Suppressor macrophage treated with lipopolysaccharide for 1 hour (primary cell): ENCODE measurements at places on chromosomes 12 and 14.
A peak's percentile ranks its signal among the peaks of the same experiment; 100 is the strongest.

DNA sequence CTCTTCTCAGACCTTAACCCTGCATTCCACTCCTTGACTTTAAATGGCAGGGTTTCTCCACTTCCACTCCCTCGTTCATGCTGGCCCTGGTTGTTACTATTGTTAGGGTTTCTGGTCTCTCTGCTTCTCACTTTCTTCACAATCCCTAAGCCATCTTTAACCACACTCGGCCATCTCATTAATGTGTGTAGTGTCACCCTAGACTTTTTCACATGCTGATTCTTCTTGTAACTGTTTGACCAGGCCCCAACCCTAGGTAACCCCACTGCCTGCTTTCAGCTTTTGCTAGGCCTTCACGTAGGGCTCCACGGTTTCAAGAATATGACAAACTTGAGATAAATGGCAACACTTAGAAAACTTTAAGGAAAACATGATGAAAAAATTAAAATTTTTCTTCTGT, 195.1 kb downstream of the IPO8 start:
- no peak for DNase-seq

- DNase-seq: no peak
These were observed 86.0 kb downstream of the SLCO1A2 start for GRCh38 chr12:21248679-21249078.

GRCh38 chr12:112514926-112515642, 96.3 kb downstream of the PTPN11 start:
- peak; percentile 37 for DNase-seq

DNA sequence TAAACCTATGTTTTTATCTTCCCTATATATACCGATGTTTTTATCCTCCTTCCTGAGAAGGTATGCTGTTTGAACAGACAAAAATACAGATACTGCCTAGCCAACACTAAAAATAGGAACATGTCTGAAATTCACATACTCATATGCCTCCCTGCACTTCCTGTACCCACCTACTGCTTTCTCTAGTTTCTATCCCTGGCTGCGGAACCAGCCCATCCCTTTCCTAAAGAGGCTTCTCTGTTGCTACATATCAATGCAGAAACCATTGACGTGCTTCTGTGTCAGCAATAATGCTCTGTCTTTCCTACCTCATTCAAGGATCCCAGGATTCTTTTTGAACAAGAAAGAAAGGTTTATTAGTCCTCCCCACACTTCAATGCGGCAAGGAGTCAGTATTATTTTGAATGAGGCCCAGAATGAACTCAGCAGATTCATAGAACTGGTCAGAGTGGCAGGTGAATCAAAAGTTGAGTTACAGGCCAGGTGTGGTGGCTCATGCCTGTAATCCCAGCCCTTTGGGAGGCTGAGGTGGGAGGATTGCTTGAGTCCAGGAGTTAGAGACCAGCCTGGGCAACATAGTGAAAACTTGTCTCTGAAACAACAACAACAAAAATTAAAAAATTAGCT, 67.8 kb upstream of the NAP1L1 start:
- DNase-seq: peak; percentile 81

- DNase-seq: no peak
These were observed 13.0 kb upstream of the ITPR2 start for GRCh38 chr12:26845984-26846383.

DNA sequence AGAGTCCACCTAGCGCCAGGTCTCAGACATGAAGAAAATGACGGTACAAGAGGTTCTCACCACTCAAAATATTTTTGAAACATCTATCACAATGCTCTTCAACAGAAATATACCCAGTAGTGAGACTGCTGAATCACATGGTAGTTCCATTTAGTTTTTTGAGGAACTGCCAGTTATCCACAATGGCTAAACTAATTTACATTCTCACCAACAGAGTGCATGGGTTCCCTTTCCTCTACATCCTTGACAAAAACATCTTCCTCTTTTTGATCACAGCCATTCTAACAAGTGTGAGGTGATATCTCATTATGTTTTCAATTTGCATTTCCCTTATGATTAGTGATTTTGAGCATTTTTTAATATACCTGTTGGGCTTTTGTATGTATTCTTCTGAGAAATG, 5.7 kb upstream of the GPR65 start:
- DNase-seq: peak; percentile 82

GRCh38 chr14:101237252-101237616, 324.1 kb upstream of the DIO3 start:
- no peak for DNase-seq

DNA sequence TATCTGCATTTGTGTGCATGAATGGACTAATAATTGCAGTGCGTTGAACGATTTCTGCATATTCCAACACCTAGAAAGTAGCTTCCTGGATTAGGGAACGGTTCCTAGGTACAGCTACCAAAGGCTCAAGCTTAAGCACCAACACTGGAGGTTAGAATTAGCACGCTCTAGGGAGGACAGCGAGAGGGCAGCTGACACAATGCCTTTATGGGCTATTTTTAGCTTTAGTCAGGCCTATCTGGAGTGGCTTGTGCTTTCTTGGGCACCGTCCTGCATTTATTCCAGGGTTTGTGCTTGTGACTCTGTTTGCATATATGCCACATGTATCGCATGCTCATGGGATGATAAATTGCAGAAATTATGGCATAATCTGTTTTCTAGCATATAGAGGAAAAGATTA, 13.7 kb downstream of the ETV6 start:
- DNase-seq: no peak
